ENCODE measurements at places on chromosomes 2 and 18.

DNA sequence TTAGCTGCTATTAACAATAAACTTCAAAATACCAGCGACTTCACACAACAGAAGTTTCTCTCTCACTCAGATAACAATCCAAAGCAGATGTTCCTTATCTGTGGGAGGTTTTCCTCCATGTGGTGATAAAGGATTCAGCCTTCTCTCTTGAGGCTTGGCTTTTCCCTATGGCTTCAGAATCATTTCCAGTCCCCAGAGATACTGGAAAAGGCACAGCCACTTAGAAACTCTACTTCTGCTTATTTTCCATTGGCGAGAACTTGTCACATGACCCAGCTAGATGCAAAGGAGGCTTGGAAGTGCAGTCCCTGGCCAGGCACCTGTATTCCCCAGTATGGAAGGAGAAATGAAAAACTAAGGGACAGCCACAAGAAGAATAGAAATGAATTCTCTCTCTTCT is 344.8 kb downstream of the MTX2 start:
- no peak for DNase-seq

DNA sequence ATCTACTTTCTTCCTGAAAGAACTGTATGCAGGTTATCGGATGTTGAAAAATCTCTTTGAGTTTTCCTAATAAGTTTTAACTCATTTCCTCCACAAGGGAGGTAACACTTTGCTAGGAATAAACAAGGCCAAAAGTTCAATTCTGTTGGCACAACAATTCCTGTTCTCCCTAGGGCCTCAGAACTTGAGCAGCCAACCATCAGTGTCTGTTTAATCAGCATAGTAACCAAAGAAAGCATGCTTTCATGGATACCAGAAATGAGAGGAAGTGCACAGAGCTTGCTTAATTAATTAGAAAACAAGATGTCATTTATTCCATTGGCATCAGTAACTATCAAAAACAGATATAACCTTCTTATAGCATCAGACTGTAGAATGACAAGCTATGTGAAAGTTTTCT is 503.2 kb upstream of the CNTNAP5 start:
- no peak for DNase-seq

DNA sequence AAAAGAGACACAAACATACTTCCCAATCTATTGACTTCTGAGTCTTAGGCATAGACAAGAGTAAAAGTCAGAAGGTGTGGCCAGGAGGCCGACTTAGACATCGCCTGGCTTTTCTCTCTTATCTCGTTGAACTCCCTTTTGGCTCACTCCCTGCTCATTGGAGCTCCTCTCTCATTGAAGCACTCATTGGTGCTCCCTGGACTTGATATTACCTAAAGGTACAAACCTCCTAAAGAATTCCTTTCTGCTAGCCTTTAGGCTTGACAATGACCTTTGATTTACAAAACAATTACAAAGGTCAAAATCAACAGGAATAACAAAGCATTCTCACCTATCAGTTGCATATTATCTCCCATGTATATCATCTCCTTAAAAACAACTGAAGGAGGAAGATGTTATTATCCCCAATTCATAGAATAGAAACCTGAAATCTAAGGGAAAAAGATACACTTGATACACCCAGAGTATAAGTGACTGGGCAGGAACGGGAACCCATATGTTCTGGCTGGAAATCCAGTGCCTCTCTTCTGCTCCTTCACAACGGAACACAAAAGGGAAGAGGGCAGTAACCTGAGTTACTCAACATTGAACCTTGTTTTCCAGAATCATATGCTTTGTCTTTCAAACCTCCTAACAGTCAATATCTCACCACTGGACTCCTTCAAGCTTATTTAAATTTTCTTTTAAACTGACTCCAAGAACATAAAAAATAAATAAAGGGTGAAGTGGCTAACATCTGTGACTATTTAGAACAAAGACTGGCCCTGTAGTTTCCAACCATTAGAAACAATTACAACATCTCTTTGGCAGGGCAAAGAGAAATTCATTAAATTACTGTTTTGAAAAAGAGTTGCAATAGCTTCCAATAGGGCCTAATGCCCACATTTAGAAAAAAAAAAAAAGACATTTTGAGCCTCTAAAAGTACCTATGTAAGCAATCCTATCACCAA is 1247.9 kb downstream of the LRP1B start:
- no peak for DNase-seq

- no peak for DNase-seq
Observed at GRCh38 chr18:39149211-39149806, 1583.7 kb upstream of the CELF4 start.

DNA sequence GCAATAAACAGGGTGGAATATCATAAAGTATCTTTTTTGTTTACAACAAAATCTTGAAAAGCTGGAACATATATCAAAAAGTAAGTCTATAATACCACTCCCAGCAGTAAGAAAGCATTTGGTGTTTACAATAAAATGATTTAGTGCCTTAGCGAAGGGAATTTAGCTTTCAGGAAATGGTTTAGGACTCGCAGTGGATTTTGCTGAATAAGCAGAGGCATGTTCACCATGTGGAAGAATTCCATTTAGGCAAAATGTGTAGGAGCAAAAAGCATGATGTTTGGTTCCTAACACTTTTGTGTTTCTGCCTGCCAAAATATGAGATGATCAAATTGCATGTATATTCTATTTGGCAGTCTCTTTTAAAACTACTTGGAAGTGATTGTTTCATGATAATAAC is 163.6 kb downstream of the AGPS start:
- DNase-seq = no peak

DNA sequence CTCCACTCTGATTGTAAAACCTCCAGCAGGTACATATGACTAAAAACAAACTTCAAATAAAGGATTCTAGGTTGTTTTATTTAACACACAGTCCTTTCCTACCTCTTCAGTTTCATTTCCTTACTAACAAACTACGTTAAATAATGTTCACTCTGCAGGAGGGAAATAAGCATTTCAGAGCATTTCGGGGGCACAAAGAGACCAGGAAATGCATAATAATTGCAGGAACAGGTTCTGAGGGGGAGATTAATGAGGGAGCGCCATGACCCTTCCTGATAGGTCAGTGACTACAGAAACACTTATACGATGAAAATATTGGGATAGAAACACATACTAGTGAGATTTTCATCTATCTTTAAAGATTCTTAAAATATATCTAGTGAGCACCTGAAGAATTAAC is 416.6 kb downstream of the NRXN1 start:
- no peak for DNase-seq

DNA sequence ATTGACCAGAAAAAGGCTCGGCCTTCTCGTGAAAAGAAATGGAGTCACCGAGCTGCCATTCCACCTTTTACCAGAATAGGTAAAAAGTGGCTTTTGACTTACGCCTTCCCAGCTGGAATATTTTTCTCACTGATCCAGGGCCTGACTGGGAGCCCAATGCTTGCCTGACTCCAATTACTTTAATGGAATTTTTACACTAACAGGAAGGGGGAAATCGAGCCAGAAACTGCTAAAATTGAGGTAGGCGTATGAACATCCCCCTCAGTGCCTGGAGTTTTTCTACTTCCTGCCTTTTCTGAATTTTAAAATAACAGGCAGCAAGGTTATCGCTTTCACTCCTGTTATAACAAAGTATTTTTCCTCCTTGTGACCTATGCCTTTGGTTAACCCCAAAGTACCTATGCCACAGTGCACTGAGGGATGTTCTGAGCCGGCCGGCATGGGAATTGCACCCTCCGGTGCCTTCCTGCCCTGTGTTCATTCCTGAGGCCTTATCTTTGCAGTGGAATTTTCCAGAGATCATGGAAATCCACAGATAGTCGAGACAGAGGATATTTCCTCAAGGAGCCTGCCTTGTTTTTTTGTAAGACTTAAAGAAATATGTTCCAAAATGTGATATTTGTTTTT is 18.3 kb upstream of the RPL31 start:
- DNase-seq = no peak

All from GM19239 (cell line).